NCI-H187 treated with DMSO at 0.1 percent for 48 hours (cell line): ENCODE measurements at places on chromosomes 6 and 20.

GRCh38 chr20:46746956-46747526 lies 37.6 kb downstream of the SLC2A10 start:
- no peak for DNase-seq

DNA sequence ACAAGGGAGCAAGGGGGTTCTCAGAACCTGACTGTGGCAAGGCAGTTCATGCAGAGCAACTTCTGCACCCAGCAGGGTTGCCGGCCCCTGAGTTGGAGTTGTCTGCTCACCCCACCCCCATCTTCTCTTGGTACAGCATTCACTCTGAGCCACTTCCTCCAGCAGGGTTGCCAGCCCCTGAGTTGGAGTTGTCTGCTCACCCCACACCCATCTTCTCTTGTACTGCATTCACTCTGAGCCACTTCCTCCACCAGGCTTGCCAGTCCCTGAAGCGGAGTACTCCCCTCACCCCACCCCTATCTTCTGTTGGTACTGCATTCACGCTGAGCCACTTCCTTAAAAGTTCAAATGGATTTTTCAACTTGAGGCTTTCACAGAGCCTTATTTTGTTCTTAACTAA lies 79.7 kb upstream of the SYNDIG1 start:
- no peak for DNase-seq

DNA sequence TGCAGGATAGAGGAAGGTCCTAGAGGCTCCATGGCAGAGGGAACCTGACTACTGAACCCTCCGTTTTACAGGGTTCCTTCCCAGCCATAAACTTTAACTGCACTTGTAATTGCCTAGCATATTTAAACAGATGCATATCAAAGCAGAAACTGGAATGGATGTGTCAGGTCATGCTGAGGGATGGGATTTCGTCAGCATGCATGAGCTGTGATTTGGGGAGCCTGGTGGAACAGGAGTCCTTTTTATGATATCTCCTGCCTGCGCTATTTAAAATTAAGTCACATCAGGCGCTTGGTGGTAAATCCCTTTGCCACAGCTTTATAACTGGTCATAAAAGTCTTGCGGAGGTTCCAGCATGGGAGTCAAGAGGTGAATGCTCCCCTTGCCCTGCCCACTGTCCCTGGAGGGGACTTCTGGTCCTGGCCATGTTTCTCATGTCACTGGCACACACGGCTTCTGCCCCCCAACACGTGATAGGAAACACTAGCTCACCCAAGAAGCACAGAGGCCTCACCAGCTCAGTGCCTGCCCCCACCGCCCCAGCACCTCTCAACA lies 26.0 kb upstream of the PCMTD2 start:
- no peak for DNase-seq

- DNase-seq: no peak
Observed at GRCh38 chr20:37939701-37940560, 37.0 kb downstream of the VSTM2L start.

GRCh38 chr6:157906537-157907061 lies 75.1 kb upstream of the SYNJ2 start:
- no peak for DNase-seq

GRCh38 chr6:44058617-44059358 lies 68.5 kb downstream of the MRPL14 start:
- DNase-seq: no peak

GRCh38 chr6:74368746-74369145 lies 672.7 kb downstream of the CD109 start:
- DNase-seq: no peak

GRCh38 chr20:11792568-11792953 lies 125.1 kb upstream of the BTBD3 start:
- no peak for DNase-seq

GRCh38 chr6:38708496-38708895 lies 5.6 kb upstream of the GLO1 start:
- no peak for DNase-seq

DNA sequence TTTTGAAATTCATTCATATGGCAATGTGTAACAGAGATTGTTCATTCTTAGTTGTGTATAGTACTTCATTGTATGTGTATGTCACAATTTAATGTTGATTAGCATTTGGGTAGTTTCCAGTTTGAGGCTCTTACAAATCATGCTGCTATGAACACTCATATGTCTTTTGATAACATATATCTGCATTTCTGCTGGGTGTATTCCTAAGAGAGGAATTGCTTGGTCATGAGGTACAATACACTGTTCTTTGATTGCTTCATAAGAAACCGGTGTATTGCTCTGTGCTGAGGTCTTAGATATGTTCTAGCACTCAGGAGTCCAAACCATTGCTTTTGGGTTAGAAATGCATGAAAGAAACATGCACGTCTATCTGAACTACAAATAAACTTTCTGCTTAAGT lies 492.9 kb upstream of the JAG1 start:
- no peak for DNase-seq

DNA sequence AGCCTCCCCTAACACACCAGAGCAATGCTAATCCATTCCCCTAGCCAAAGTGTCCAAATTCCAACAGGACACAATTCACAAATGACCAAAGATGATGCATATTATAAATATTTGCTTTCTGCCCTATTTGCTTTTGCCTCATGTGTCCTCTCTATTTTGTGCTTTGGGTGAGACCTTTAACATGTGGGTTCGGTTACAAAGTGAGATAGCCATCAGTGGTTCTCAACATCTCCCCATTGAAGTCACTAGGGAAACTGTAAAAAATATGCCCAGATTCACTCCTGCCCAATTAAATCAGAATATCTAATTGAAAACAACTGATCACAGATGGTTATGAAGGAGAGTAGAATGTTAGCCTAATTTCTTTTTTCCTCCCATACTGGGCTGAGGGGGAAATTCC lies 159.2 kb downstream of the MTFR2 start:
- no peak for DNase-seq

DNA sequence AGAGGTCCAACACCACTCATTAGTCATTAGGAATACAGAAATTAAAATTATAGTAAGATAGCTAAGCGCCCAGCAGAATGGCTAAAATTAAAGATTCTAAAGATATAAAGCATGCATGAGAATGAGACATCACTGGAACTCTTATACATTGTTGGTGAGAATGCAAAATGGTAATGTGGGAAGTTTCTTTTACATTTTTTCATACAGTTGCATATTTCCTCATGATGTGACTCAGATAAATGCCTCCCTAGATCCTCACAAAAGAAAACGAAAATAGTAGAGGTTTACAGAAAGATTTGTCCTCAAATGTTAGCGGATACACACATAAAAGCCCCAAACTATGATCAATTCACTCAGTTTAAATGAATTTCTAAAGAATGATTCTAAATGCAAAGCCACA lies 633.7 kb upstream of the GJE1 start:
- no peak for DNase-seq

DNA sequence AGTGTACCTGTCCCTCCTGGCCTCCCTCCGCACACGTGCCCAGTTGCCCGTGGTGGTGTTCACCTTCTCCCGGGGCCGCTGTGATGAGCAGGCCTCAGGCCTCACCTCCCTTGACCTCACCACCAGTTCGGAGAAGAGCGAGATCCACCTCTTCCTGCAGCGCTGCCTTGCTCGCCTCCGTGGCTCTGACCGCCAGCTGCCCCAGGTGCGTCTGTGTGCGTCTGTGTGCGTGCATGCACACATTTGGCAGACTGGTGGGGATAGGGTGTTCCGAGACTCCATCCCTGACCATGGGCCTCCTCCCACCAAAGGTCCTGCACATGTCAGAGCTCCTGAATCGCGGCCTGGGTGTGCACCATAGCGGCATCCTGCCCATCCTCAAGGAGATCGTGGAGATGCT lies 4.9 kb downstream of the SKIC2 start:
- no peak for DNase-seq

GRCh38 chr6:119942078-119942752 lies 592.7 kb upstream of the MAN1A1 start:
- DNase-seq: no peak

GRCh38 chr20:9985773-9986172 lies 49.0 kb upstream of the ANKEF1 start:
- no peak for DNase-seq

GRCh38 chr20:46307139-46307998 lies 929 bp downstream of the CDH22 start:
- DNase-seq: no peak

DNA sequence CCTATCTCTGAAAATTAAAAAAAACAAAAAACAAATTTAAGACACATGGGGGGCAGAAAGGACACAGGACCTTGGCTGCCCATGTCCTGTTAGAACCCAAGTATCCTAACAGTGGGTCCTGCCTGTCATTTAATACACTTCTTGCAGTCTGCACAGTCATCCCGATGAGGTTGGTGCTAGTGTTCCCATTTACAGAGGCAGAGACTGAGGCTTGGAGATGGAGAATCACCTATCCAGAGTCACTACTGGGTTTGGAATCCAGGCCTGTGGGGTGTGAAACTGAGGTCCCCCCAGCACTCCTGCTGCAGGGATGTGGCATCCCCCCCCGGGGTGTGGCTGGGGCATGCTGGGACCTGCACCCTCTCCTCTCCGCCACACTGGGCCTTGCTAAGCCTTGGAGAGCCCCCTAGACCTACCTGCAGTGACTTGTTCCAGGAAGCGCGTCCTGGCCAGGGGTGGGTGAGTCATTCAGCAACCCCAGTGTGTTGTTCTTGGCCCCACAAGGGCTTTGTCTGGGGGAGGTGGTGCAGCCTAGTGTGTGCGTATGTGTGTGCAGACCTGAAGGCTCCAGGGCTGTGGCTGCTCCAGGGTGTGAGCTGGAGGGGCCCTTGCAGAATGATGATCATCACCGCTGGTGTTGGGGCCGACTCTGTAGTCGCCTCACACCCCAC lies 49.7 kb downstream of the BCAS4 start:
- DNase-seq: no peak

DNA sequence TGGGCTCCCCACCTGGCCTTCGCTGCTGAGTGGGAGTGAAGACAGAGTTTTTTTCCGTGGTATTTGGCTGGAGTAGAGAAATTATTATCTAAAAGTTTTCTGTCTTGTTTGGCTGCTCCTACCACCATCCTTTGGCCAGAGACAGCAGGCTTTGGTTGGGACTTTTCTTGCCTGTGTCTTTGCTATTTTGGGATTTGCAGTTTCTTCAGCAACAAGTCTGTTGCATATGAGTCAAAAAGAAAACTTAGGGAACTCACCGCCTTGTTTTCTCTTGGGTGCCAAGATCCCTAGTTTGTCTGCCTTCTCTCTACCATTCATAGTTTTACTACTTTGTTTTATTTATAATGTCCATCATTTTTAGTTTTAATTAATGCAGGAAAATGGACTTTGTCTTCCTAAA lies 683.8 kb downstream of the DOK5 start:
- DNase-seq: no peak

DNA sequence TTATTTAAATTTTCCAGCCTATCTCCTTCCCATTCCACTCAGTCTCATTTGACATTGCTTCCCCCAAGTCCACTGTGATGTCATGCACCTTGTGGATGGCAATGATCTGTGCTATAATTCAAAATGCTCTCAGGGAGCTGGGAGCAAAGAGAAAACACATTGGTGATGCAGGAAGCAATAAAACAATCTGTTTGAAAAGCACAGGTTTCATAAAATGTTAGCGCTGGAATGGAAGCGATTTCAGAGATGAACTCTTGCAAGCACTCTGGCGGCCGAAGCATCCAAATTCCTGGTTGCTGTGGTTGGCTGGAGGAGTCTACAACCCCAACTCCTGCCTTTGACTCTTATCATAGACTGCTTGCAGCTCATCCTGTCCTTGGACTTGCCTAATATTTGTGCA lies 167.0 kb downstream of the GMPR start:
- no peak for DNase-seq

GRCh38 chr20:9128568-9128967 lies 59.7 kb downstream of the PLCB4 start:
- DNase-seq: no peak

GRCh38 chr20:20461551-20461950 lies 93.6 kb downstream of the INSM1 start:
- DNase-seq: no peak

DNA sequence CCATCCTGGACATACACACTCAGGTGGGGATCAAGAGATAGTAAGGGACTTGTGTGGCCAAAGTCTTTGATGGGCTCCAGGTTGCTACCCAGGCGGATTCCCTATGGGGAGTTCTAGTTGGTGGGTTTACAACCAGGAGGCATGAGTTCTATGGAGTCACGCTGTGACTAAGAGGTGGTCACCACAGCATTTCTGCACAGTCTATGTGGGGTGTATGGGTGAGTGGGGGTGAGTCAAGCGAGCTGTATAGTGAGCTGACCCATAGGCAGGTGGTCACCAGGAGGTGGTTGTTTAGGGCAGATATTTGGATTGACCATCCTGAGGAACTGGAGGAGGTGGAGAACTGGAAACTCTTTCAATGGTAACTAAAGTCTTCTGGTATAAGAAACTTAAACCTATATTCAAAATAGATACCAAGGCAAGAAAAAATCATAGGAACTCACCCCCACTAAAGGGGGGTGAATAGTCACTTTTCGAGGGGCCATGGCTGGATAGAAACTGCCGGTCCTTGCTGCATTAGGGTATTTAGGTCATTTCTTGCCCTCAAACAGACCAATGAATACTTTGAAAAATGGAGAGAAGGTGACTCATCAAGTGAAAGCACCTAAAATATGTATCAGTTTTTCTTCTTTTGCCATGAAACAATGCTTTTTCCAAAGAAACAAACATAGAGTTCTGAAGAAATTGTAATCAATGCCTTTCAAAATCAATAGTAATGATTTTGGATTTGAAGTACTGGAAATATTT lies 84.3 kb upstream of the NRN1 start:
- no peak for DNase-seq

DNA sequence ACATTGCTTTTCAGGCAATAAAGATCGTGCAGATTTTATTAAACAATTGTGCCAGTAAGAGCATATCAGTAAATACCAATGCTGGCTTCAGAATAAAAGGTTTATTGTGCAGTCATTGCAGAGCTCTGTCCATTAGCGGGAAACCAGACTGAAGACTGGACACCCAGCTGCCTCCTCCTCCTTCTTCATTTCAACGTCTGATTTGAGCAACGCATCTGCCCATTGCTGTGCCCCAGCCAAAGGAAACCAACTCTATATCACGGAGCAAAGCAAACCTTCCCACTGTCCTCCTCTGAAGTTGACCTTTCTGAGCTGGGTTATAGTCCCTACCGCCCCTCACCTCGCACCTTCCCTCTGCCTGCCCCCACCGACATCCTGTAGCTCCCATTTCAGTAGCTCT lies 80.8 kb downstream of the SLC22A23 start:
- DNase-seq: no peak

DNA sequence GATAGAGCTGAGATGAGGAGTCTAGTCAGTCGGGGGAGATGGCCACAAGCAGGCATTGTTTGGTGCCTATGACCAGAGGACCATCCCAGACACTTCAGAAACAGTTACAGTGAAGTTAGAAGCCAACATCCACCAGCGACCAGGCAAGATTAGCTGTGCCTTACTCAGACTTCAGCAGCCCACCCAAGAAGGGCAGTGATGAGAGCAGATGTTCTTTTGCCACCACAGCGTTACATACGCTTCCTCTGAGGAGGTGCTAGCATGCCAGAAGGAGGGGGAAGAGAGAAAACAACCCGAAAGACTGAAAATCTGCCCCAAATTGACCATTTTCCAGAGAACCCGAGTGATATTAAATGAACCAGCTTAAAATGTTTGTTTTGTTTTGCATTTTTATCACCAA lies 186.8 kb downstream of the PRL start:
- DNase-seq: no peak

- DNase-seq: no peak
Observed at GRCh38 chr20:36173451-36173933, 19.0 kb downstream of the EPB41L1 start.
